ENCODE measurements at places on chromosomes 16 and 17.

GRCh38 chr16:56643080-56643778 lies 4.8 kb downstream of the MT1A start:
- peak; percentile 45 for DNase-seq

DNA sequence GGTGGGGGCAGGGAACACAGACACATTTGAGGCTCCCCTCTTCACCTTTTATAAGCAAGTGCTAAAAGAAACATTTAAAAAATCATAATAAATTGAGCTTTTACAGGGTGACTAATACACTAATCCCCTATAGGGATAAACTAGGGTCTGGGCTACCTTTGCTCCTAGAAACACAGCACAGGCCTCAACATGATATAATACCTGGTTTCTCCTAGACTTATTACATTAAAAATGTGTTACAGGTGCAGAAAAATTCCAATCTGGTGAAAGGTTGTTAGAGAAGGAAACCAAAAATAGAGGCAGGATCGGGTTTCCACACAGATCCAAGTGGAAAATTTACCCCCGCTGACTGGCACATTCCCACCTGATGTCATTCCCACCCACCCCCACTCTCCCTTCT lies 124.7 kb upstream of the NOG start:
- no peak for DNase-seq

GRCh38 chr17:19876529-19877161 lies 8.9 kb upstream of the ULK2 start:
- no peak for DNase-seq

DNA sequence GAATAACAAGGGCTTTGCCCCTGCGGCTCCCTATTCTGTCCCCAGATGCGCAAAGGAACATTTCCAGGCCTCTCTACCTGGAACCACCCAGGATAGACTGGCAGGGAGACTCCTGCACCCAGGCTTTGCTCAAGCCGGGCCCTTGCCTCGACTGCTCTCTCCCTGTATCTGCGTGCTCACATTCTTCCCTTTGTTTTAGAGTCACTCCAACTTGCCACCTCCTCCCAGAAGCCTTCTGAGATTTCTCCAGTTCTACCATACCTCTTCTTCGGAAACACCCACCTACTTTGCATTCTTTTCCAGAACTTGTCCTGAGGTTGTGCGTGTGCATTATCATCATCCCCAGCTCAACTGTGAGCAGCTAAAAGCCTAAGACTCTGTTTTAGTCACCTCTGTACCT lies 3.0 kb downstream of the CES5A start:
- no peak for DNase-seq

DNA sequence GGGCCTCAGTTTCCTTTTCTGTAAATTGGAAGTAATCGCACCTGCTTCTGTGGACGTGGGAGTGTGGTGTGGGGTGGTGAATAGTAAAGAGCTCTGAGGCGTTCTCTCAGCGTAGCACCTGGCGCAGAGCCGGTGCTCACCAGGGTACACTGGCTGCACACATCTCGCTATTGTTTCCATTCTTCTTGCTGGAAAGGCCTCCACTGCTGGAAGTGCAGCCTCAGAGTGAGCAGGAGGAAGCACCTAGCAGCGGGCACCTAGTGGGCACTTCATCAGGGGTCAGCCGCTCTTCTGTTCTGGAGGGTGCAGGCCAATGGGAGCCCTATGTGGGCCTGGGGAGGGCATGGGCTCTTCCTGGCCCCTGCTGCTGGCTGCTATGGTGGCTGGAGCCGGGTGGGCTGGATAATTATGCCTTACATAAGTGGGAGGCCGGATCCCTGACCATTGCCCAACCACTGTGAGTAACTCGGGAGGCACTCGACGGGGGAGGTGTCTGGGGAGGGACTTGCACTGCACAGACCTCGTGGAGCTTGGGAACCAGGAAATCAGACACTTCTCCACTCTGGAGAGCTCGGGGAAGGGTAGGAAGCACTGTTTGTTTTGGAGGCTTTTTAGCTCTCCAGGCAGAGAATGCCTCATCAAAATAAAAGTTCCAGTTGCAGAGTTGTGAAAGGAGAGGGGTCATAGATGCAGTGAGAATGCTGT lies 1.7 kb downstream of the MAP2K3 start:
- no peak for DNase-seq

DNA sequence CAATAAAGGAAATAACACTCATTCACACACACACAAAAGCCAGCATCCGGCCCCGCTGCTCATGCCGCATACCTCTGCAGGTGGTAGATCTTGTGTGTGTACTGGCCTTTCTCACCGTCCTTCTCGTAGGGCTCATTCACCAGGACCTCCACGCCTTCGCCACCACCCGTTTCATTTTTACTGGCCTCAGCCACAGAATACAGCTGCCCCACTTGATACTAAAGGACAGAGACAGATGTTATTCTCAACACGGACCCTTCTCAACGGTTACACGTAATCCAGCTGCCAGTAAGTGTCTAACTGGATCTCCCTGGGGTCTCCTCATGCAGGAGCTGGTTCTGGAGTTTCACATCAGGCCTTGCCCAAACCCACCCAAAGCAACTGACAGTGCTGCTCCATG lies 9.7 kb downstream of the PITPNA start:
- DNase-seq = no peak

GRCh38 chr17:74471341-74471740 lies 4.9 kb downstream of the CD300A start:
- no peak for DNase-seq

DNA sequence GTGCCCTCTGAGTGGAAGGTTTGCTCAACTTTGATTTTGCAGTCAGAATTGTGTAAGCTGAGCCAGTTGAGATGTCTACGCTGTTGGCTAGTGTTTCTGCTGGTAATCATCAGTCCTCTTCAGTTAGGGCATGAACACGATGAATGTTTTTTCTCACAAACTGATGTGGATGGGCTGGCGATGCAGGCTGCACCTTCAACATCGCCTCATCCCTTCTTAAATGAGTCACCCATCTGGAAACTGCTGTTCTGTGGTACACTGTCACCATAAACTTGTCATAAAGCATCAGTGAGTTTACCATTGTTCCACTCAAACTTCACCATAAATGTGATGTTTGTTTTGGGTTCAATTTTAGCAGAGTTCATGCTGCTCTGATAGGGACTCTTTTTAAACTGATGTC lies 8.4 kb downstream of the C16orf95 start:
- no peak for DNase-seq
